ENCODE measurements at places on chromosomes 2 and 18.
A peak's percentile ranks its signal among the peaks of the same experiment; 100 is the strongest.

GRCh38 chr18:40832362-40832761, 1122.7 kb upstream of the PIK3C3 start:
- DNase-seq, result no peak

DNA sequence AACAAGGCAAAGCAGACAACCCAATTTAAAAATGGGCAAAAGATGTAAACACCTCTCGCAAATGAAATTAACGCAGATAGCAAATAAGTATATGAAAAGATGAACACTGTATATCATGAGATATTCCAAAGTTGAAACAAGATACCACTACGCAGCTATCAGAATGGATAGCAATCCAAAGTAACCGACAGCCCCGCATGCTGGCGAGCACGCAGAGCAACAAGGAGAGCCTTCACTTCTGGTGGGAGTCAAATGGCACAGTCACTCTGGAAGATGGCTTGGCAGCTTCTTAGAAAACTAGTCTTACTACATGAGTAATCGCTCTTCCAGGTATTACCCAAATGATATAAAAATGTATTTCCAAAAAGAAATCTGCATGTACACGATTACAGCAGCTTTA, 1.4 kb downstream of the NDUFA10 start:
- DNase-seq, result no peak

- DNase-seq, result no peak
These were observed 68.6 kb upstream of the PXDN start for GRCh38 chr2:1812926-1813325.

DNA sequence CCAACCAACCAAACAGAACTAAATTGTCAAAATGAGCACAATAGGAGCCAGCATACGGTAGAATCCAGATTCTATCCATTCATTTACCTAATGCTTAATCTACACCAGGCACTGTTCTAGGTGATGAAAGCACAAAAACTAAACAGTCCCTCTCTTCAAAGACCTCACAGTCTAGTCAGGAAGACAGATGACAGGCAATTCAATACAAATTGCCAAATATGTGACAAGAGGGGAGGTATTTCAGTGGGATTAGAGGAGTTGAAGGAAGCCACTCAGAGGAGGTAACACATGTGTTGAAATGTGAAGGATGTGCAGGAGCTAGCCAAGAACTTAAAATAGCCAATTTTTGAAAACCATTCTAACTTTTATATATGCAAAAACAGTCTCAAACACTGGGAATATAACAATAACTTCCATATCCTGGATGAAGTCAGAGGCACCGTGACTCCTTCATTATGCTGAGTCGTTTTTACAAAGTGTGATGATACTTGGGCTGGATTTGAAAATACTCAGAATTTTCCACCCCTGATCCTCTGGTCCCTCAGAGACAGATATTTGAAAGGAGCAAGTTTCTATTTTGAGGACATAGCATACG, 204.9 kb downstream of the PID1 start:
- no peak for DNase-seq

DNA sequence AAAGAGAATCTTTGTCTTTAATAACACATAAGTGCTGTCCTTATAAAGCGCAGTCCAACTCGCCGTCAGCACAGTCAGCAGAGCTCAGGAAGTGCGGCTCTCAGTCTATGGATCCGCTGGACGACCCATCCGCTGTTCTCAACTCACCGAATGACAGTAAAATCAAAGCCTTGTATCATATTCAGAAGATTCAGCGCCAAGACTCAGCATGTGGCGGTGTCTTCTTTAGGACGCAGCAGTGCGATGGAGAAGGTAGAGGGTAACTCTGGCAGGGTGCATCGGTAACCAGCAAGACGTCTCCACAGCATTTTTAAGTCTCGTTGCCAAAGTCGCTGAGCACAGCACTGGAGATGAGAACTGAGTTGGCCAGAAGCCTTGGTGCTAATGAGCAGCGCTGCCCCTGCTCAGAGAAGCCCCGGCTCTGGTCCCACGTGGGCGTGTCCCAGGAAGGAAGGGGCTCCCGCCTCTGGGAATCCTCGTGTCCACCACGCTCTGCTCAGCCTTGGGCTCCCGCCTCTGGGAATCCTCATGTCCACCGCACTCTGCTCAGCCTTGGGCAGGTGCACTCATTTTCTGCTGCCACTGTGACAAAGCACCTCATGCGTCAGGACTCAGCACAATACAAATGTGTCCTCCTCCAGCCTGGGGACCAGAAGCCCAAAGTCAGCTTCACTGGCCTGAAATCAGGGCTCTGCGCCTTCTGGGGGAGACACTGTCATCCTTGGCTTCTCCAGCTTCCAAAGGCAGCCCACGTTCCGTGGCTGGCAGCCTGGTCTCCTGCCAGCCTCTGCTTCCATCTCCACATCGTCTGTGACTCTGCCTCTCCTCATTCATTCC, 238.0 kb upstream of the SALL3 start:
- no peak for DNase-seq

DNA sequence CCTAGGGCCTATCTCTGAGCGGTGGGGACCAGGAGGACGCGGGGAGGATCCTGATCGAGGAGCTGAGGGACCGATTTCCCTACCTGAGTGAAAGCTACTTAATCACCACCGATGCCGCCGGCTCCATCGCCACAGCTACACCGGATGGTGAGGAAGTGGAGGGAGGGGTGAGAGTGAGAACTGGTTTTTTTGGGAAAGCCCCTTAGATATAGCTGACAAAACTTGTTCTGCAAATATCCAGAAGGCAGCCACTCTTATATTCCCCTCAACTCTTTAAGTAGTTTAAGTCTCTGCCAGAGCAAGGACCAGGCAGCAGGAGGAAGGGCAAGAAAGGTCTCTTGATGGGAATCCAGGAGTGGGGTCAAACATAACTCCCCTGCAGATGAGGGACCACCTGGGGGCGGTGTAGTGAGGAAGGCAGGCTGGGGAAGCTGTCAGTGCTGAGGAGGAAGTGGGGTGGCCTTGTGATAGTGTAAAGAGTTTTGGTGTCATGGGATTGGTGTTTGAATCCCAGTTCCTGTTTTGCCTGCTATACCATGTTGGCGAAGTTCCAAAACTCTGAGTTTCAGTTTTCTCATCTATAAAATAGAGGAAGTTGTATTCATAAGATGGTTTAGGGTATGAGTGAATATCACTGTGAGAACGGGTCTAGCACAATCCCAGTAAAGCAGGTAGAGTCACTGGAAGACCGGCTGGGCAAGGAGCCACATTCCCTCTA, 3.4 kb downstream of the NAGK start:
- DNase-seq, result peak; percentile 86

- no peak for DNase-seq
These were observed 11.7 kb downstream of the SLC4A3 start for GRCh38 chr2:219638948-219639755.

DNA sequence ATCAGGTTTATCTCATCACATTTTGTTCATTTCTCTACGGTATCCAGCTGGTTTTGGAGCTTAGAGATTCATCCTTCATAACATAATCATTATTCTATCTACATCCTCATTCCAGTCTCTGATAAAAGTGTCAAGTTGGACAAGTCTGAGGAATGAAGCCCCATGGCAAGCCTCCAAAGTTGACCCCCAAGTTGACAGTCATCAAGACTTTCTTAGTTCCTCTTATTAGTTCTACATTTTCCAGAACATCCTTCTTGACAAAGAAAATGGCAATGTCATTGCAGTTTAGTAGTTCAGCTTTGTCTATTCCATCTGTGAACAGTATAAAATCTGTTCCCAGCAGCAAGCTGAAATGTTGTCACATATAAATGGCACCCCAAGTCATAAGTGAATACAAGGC, 4.5 kb upstream of the TMSB10 start:
- DNase-seq, result no peak

DNA sequence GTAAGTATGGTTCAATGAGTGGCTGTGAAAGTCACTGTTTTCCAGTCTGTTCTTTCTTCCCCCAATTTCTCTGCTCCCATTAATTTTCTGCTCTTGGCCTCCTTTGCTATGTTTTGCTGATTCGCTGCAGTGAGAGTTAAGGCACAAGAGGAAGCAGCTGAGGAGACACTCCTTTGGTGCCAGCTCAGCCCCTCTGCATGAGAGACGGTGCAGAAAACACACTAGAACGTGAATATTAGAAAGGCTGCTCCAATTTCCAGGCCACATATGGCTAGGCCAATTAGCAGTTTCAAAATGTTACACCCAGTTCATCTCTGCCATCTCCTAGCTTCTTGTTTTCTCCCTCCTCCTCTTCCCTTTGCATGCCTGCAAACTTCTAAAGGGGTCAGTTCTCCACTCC, 38.9 kb downstream of the AKAIN1 start:
- no peak for DNase-seq

- DNase-seq, result no peak
These were observed 344.5 kb upstream of the ID2 start for GRCh38 chr2:8337321-8337720.

DNA sequence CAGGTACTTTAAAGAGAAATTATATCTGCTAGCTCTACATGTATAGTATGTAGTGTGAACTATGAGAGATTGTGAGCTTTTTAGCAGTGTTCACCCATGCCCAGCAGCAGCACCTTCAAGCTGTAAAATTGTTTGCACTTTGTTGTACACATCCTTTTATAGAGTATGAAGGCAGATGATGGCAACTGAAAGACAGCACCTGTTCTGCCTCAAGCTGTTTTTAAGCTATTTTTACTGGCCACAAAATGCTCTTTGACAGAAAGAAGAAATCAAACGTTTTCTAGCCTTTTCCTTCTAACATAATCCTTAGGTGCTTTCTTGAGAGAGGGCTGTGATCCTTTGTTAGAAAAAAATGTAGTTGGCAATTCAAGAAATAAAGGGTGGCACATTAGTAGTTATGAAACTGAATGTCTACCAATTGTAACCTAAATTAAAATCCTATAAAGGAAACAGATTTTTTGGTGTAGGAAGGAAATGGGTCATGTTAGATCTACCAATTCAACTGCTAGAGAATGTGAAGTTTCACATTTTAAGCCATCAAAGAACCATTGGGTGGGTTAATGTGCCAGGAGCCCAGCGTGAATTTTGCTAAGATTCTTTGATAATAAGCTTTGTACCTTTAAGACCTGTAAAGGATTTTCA, 59.5 kb downstream of the R3HDM1 start:
- DNase-seq, result no peak

DNA sequence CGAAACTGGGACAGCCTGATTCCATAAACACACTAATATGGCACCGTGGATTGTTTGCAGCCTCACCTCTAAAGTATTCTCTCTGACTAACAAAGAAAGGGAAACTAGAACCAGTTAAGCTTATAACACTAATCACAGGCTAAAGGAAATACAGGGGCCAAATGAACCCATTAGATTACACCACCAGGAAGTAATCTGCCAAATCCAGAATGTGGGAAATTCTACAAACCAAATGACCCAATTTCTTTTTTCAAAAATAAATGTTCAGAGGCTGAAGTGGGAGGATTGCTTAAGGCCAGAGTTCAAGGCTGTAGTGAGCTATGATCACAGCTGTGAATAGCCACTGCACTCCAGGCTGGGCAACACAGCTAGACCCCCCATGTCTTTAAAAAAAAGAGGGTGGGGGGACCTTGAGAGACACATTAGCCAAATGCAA, 1.5 kb upstream of the MPPE1 start:
- no peak for DNase-seq

DNA sequence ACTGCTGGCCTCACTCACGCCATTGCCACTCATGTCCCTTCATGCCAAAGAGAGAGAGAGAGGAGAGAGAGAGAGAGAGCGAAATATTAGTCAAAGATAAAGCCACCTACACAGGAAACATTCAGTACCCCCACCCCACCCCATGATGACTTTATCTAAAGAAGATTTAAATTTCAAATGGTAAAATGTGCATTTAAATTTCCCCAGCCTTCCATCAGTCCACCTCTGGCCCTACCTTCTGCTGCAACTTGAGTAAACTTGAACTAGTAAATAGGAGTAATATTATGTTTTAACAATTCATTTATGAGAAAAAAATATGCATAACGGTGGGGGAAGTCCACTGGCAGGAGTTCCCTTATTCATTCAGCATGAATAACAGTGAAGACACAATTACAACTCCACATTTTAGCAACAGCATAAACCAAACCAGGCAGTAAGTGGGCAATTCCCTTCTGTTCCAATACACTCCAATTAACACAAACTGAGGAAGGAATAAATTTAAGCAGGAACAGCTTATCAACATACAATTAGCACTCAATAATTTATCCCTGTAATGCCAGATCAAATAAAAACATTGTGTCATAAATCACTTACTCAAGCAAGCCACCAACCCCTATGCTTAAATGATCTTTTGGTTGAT, 264.2 kb downstream of the LNPK start:
- DNase-seq, result no peak

GRCh38 chr2:120699292-120699691, 36.4 kb upstream of the GLI2 start:
- no peak for DNase-seq

- DNase-seq, result no peak
These were observed 66.2 kb downstream of the CUL3 start for GRCh38 chr2:224518806-224519580.

DNA sequence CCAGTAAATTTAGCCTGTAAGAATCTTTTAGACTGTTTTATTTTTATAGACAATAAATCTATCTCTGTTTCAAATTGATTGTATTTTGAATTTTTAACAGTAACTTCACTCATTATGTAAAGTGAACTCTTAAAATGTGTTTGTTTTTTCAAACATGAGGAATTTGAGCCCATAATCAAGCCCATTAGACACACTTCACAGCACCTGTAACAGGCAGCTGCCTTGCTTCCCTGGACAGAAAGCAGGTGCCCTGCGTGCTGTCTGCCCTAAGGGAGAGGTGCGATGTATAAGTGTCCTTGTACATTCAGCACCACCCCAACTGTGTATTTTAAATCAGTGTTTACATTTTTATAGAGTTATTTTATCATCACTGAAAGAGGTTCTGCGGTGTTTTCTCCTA, 186.5 kb upstream of the TPO start:
- DNase-seq, result no peak

DNA sequence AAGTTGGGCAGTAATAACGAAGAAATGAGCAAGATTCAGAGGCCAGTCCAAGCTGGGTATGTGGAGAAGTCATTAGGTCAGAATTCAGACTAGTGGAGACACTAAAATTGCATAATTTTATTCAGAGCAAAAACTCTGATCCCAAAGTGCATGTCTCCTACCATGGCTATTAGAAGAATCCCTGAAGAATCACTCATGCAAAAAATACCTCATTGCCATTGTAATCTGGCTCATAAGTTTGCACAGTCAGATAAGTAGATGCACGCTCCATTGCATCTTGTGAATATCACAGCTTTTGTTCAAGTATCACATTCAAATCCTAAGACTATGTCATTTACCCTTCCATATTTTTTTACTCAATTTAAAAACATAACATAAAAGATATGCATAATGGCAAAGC, 692.2 kb upstream of the KLHL29 start:
- DNase-seq, result no peak

- DNase-seq, result no peak
These were observed 116.0 kb downstream of the ABCA12 start for GRCh38 chr2:215022418-215022817.

- no peak for DNase-seq
These were observed 1368.0 kb upstream of the ZEB2 start for GRCh38 chr2:145887915-145888314.

DNA sequence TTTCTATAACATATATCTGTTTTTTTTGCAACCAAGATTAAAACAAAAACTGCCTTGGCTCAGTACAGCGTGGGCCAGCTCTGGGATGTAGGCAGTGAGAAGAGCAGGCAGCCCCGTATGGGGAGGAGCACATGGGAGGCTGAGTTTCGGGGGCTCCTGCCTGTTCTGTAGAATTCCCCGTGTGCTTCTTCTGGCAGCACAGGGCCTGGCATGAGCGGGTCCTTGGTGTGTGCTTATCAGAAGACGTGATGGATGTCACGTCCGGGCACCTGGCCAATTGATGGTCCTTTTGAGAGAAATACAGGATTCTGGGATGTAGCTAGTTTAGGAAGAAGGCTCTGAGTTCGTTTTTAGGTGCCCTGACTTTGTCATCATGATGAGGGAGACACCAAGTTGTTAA, 16.2 kb downstream of the IMPA2 start:
- DNase-seq, result no peak
